ENCODE measurements at places on chromosomes 11 and 22.

GRCh38 chr11:73152861-73153483 lies 10.9 kb upstream of the FCHSD2 start:
- DNase-seq, result no peak

DNA sequence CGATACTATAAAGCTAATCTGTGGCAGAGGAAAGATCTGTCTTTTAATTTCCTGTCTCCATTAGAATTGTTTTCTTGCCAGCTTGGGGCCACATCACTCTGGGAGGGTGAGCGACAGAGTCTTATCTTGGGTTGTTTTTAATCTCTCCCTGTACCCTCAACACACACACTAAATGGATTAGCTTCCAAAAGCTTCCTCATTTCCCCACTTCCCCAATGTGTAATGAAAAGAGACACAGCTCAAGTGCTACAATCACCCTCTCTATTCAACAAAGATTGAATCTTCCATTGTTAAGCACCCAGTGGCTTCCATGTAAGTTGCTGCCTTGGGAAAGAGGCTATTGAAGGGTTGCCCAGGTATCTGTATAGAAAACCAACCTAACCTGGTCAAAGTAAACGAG lies 6.1 kb upstream of the ASCL3 start:
- no peak for DNase-seq

DNA sequence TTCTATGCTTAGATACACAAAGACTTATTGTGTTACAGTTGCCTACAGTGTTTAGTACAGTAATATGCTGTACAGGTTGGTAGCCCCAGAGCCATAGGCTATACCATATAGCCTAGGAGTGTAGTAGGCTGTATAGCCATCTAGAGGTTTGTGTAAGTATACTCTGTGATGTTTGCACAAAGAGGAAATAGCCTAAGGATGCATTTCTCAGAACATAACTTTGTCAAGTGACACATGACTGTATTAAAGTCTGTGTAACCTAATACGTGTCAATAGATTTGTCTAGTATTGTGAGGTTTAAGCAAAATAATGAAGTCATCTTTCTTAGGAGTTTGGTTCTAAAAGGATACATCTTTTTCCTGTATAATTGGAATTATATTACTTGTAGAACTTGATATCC lies 5.5 kb downstream of the ZC3H12C start:
- no peak for DNase-seq

GRCh38 chr22:20943104-20943933 lies 23.7 kb upstream of the AIFM3 start:
- DNase-seq, result no peak

DNA sequence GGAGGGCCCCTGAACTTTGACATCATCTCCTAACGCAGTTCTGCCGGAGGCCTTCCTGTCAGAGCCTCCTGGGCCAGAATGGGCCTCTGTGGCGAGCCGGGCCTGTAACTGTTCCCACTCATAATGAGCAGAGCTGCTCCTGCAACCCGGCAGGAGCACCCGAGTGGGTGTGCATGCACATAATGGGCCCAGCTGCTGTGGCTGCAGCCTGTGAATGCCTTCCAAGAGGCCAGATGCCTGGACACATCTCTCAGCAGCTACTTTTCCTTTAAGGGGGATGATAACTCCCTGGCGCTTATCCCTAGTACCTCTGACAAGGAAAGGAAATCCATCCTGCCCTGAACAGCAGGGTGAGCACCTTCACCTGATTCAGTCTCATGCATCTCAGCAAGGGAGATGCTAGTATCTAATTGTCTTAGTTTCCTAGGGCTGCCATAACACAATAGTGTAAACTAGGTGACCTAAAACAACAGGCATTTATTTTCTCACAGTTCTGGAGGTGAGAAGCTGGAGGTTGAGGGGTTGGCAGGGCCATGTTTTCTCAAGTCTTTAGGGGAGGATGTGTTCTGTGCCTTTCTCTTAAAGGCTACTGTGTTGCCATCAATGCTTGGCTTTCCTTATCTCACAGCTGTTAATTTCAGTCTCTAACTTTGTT lies 120.5 kb downstream of the TEAD1 start:
- DNase-seq, result no peak

- DNase-seq, result no peak
Observed at GRCh38 chr11:61814958-61815789, 1.6 kb downstream of the FADS1 start.

All from stimulated activated CD4-positive, alpha-beta T cell treated with anti-CD3 and anti-CD28 coated beads, TNF-alpha, amount 100 ng/mL, for 24 hours (primary cell).